ENCODE measurements at places on chromosomes 4 and X.

DNA sequence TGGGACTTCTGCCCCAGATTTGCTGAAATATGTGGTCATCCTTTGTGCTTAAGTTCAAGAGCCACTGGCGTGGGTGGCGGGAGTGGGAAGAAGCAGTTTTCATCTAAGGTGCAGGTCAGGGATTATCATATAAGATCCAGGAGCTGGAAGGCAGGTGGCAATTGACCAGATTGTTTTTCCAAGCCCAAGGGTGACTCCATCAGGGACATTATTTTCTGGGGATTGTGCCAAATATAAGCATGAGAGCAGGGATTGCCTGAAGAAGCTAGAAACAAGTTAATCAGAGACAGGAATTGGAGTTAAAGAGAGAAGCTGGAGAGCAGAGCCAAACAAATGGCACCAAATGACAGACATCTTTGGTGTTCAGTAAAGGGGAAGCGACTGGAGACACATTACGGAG, 19.4 kb upstream of the SEL1L3 start:
- no peak for DNase-seq

DNA sequence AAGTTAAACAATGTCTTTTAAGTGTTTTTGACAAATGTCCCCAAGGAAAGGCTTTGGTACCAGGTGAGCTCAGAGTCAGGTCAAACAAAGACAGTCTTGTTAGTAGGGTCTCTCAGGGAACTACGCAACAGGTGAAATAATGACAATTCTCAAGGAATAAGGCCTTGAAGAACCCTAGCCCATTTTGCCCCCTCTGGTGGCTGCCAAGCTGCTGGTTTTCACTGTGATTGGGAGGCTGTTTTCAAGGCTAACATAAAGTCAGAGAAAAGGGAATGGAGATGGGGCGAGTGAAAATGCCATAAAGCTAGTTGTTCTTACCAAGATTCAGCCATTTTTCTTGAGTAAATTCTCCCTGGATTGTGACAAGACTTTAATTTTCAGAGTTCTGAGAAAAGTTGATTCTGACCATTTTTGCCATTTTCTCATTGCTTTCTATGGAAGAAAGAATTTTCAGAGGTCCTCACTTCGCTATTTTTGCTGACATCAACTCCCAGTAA, 58.7 kb downstream of the RWDD4 start:
- no peak for DNase-seq

DNA sequence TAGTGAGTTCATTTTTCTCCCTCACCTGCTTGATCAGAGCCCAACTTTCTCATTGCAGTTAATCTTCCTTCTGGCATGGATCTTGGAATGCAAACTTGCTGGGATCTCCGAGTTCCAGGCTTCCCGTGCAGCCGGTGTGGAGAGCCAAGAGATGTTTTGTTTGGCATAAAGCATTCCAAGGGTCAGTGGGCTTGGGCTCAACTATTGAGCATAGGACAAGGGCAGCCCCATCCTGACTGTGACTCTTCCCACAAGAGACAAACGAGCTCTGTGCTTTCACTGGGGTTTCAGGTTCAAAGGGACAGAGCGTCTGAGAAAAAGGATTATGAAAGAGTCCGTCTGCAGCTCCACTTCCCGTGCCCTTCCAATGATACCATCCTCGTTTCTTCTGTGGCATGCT, 10.5 kb downstream of the TLR7 start:
- DNase-seq, result no peak

DNA sequence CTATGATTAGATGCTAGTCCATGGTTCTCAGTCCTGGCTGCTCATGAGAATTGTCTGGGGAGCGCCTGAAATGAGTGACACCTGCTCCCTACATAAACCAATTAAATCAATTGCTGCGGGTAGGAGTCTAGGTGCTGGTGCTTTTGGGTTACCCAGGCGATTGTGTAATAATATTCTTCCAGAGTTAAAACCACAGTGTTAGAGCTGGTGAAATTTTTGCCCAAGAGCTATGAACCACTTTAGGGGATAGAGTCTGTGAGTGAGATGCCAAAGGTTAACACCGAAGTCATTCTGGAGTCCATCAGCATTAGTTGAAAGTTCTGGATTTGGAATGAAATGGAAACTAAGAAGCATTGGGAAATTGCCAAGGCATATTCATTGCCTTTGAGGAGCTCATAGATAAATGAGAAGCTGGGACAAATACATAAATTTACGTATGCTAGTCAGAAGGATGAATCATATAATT, 15.3 kb downstream of the PDK3 start:
- peak; percentile 10 for DNase-seq

DNA sequence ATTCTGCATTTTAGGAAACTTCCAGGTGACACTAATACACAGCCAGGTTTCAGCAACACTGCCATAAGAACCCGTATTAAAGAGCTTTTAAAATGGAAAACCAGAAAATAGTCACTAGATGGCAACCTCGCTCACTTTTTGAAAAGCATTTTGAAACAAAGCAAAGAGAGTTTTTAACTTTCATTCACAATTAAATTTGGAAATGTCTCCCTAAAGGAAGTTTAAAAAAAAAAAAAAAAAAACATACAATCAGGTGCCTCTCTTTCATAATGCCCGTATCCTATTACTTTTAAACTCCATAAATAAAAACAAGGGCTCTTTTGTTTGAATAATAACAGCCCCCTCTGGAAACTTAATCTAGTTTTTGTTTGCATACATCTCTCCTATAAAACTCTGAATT, 20.3 kb downstream of the MEPE start:
- no peak for DNase-seq

GRCh38 chrX:10240918-10241317, 84.1 kb downstream of the CLCN4 start:
- DNase-seq, result no peak

DNA sequence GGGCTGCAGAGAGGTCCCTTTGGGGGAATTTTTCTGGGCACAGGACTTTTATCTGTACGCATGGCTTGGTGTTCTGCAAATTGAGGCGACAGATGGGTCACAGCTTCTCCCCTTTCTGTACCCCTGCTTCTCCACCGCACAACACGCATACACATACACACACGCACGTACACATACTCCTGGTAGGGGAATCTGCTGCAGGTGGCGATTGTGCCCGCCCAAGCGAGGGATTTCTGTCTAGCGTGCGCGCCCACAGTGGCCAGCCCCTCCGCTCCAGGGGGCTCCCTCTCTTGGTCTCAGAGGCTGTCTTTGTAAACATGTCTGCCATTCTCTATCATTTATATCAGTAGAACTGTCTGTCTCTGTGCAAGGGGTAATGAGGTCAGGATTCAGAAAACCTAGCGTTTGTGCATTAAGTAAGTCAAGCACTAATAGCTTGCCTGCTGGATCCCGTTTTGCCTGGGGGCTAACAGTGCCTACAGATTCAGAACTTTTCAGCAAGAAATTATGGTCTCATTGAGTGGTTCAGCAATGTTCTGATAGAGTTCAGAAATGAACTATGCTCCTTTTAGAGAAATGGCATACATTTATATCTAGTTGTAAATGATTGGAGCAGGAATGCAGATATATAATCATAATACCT, 2.2 kb downstream of the GRID2 start:
- no peak for DNase-seq

DNA sequence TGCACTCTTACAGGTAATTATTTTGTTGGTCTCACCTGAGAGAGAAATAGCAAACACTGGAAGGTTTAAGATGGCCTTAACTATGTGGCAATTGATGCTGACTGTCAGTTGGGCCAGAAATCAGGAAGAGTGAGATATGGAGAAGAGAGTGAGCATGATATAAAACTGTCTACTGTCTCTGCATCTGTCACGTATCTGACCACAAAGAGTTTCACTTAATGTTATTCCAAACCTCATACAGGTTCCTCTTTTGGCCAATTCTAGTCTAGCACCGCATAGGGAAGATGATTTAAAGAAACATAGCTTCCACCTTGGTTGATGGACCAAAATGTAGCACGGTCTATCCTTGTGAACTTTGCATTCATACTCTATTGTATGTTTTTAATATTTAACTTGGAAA, 381.0 kb upstream of the BOD1L1 start:
- DNase-seq, result no peak

DNA sequence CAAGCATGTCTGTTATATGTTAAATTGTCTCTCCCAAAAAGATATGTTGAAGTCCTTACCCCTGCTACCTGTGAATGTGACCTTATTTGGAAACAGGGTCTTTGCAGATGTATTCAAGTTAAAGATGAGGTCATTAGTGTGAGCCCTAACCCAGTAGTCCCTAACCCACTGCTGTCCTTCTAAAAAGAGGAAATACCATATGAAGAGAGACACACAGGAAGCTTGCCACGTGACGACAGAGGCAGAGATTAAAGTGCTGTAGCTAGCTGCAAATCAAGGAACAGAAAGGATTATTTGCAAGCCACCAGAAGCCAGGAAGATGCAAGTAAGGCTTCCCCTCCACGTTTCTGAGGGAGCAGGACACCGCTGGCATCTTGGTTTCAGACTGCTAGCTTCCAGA, 150.1 kb downstream of the HNRNPD start:
- no peak for DNase-seq

GRCh38 chr4:54440394-54441136, 211.5 kb downstream of the PDGFRA start:
- DNase-seq, result no peak

GRCh38 chr4:26130173-26130572, 190.6 kb upstream of the RBPJ start:
- no peak for DNase-seq

DNA sequence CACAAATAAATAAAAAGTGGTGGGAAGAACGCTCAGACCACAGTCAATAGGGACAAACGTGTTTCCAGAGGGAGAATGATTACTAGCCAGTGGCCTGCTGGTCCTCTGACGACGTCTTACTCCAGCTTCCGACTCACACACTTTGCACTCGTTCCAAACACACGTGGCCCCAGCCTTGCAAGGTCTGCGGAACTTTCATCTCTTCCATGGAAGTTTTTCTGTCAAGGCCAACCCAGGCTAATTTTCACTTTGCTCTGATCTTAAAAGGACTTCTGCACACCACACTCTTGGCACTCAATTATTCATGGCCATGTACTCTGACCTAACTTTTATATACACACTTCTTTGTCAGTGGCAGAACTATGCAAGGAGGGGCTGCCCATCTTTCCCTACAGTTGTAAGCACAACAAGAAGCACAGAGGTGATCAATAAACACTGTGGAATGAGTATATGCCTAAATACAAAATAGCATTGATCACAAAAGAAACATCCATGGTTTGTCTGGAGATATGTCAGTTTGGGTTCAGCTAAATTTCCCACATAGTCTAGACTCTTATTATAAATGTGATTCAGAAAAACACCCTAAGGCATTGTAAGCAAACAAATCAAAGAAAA, 69.4 kb downstream of the STX18 start:
- DNase-seq, result no peak

DNA sequence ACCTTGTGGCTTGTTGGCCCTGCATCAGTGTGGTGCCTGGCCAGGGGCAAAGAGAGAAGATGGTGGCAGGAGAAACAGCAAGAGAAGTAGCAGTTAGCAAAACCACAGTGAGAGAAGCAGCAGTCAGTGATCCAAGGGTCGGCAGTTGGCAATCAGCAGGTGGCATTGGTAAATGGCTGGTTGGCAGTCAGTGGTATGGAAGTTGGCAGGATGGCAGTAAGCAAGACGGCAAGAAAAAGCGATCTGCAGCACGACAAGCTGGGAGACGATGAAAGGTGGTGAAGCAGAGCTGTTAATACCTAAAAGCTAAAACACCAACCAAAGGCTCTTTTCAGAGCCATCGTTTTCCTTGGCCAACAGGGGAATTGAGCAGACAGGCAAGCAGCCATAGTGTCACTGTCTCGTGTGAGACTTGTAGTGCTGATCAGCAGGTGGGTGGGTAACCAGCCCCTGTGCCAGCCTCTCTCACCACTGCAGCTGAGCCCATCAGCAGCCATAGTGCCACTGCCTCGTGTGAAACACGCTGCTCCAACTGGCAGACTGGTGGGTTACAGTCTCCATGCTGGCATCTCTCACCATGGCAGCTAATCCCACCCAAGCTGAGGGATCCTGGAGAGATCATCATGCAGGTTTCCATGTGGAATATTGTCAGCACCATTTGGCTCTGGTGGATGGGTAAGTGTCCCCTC, 2078.4 kb downstream of the PCDH7 start:
- no peak for DNase-seq

- no peak for DNase-seq
These were observed 105.1 kb upstream of the LIMCH1 start for GRCh38 chr4:41432881-41433280.

DNA sequence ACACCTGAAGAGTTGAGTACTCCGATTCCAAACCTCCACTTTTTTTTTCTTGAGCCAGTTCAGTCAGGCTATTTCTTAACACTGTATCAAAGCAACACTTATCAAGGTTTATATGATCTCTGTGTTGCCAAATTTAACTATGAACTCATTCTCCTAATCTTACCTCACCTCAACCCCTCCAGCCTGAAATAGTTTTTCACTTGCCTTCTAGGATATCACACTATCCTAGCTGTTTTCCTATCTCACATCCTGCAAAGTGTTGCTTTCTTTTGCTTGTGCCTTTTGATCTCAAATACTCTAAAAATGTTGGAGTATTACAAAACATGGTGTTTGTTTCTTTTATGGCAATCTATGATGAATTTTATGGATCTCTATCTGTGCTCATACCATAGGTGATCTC, 415.0 kb downstream of the CFAP47 start:
- no peak for DNase-seq

GRCh38 chr4:155433636-155434360, 57.0 kb upstream of the MAP9 start:
- no peak for DNase-seq

DNA sequence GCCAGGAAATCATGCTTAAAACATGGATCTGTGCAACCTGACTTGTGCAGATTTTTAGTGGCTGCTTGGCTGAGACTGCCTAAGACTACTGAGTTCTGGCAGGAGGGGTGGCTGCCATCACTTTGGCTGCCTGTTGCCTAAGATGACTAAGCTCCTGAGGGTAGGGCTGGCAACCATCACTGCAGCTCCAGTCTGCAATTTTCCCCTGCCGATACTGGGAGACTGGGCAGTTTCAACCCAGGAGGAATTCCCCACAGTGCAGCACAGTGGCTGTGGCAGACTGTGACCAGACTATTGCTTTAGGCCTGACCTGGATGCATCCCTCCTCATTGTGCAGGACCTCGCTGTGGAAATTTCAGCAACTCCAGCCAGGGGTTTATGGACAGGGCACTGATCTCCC, 544.9 kb downstream of the ANKRD50 start:
- no peak for DNase-seq

GRCh38 chrX:47568656-47569295, 7.8 kb downstream of the ARAF start:
- DNase-seq, result no peak

DNA sequence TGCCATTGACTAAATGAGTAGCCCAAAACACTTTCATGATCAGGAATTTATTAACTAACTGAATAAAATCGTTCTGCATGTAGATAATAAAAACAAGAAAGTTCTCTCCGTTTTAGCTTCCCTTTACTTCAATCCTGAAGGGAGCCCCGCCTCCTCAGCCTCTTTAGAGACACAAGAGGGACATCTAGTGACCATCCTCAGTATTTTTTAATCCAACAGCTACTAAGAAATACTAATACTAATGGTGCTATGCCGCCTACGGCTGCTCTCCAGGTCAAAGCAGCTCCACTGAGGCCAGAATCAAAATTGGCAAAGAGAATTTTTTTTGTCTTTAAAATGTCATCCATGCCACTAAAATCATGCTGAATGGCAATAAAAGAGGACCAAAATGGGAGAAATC, 3.2 kb upstream of the PCDH19 start:
- peak; percentile 56 for DNase-seq

All from NCI-H510A (cell line).